Astrocyte (in vitro differentiated cells and primary cell): ENCODE measurements at places on chromosomes 16 and 17. TPM values are rescaled to one million over a fixed set of nuclear protein-coding genes. Genes with fewer than 3 reads are reported as not detected.

DNA sequence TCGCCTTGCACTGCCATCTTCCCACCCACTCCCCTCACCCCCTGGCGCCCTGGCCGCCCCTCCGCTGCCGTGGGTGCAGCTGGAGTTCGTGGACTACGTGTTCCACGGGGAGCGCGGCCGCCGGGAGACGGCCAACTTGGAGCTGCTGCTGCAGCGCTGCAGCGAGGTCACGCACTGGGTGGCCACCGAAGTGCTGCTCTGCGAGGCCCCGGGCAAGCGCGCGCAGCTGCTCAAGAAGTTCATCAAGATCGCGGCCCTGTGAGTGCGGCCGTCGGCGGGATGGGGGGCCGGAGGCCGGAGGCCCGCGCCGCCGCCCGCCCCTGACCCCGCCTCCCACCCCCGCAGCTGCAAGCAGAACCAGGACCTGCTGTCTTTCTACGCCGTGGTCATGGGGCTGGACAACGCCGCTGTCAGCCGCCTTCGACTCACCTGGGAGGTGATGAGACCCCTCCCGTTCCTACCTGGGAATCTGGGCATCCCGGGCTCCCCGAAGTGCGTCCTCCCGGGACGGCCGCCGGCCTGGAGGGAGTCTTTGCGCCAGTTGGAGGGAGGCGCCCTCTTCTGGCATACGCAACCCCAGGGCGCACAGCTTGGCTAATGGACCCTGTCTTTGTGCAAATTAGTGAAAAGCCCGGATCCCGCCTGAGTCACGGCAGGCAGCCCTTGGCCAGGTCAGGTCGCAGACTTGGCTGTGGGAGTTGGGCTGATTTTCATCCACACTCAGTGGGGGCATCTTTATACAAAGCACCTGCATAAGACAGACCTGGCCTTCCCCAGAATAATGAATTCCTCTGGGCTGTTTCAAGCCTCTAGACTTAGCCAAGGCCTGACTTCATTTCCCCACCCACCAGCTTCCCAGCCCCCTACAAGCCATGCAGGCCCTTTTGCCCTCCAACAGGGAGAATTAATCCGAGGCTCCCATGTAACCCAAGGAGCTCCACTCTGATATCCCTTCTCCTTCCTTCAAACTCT lies 14.3 kb downstream of the RAPGEFL1 start:
- DNase-seq, result peak; percentile 70

- no peak for DNase-seq
Observed at GRCh38 chr16:54509456-54509855, 222.9 kb upstream of the IRX3 start.

ACADVL gene
- 354 and 399 TPM in 2 replicates for total RNA-seq

CDT1 gene
- total RNA-seq, result 3.7 and 4.7 TPM in 2 replicates

DNA sequence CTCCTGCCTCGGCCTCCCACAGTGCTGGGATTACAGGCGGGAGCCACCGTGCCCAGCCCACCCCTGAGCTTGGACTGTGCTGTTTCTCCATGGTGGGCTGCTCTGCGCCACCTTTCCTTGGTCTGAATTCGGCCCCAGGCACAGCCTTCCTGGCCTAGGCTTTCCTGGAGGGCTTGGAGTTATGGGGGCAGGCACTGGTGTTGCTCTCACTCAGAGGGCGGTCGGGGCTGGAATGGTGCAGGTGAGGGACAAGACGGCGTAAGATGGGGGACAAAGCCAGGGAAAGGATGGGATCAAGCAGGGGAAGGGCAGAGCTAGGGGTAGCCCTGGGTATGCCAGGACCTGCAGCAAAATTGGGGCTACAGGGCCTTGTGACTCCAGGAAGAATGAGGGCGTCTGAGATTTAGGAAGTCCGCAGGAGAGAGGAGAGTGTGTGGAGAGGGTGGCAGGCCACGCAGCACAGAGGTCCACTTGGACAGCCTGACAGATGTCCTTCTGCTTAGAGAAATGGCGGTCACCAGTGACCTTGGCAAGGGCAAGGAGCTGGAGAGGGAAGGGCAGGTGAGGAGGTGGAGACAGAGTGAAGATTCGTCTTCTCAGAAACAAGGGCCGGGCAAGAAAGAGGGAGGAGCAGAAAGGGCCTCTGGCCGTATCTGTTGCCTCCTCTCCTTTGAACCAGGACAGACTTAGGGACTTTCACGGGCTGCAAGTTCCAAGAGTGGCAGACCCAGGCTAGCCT lies 1.6 kb upstream of the ATP6V0C start:
- no peak for DNase-seq

DNA sequence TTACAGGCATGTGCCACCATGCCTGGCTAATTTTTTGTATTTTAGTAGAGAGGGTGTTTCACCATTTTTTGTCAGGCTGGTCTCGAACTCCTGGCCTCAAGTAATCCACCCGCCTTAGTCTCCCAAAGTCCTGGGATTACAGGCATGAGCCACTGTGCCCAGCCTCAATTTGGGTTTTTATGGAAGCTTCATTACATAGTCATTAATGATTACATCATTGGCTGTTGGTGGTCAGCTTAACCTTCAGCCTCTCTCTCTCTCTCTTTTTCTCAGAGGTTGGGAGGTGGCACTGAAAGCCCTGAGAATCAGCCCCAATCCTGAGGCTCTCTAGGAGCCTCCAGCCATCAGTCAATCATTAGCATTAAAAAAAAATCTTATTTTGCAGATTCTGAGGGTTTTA lies 45.3 kb downstream of the C17orf58 start:
- no peak for DNase-seq

- no peak for DNase-seq
Observed at GRCh38 chr16:81374550-81374949, 59.8 kb downstream of the GAN start.

GRCh38 chr17:21304091-21304490 lies 19.6 kb downstream of the MAP2K3 start:
- no peak for DNase-seq

DNA sequence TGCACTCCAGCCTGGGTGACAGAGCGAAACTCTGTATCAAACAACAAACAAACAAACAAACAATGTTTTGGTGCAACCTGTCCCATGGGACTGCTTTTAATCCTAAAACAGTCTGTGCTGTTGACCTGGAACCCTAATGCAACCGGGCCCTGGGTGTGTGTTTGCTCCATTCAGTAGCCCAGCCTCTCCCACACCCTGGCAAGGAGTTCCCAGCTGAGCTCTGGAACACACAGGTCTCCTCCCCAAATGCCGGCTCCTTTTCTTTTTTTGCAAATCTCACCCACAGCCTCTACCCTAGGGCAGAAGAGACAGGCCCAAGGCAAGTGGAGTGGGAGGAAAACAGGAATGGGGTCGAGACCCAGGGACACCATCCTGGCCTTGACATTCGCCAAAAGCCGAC lies 29.8 kb upstream of the RASD1 start:
- no peak for DNase-seq

DNA sequence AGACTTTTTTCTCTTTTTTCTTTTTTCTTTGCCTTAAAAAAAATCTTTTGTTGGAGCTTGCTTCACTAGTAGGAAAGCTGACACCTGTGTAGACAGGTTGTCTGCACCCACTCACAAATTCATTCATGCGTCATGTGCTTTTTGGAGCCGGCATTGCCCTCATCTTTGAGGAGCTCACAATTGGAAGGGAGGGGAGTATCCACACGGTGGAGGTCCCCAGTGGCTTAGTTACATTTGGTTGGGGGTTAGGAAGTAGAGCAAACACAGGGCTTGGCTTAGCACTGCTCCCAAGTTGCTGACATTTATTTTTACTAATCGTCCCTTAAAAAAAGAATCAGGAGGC lies 18.7 kb upstream of the MEIOB start:
- DNase-seq, result no peak

DNA sequence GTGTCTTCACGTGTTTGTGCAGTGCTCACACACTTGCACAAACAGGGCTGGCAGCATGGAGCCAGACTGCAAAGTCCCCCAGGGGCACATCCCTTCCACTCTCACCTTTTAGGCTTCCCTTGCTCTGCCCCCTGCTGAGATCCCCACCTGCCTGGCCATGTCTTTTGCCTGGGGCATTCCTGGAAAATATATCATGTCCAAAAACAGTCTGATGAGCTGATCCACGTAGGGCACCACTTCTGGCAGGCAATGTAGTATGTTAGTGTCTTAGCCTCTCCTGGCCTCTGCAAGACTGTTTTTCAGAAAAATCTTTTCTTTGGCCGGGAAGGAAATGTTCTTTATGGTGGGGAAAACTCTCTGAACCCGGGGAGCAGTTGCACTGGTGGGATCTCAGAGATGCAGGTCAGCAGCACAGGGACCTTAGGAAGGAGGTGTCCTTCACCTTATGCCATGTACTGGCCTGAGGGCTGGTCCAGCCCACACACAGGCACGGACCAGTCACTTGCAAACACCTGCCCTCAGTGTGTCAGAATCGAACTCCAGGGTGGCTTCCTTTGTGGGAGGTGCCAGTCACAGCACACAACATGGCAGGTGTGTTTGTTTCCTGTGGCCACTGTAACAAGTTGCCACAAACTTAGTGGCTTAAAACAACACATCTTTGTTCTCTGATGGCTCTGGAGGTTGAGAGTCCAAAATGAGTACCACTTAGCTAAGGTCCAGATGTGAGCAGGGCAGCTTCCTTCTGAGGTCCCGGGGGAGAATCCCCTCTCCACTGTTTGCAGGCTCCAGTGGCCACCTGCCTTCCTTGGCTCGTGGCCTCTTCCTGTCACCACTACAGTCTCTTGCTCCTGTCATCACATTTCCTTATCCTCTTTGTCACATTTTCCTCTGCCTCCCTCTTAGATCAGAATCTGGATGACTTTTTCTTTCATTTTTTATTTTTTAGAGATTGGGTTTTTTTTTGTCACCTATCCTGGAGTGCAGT lies 46.6 kb downstream of the MPRIP start:
- DNase-seq, result no peak

GRCh38 chr17:50152736-50153135 lies 2.3 kb upstream of the PPP1R9B start:
- no peak for DNase-seq

TNP2 gene
- not detected in 2 replicates for total RNA-seq

GRCh38 chr16:1991135-1991551 lies 1.4 kb downstream of the SYNGR3 start:
- no peak for DNase-seq

RNF222 gene
- total RNA-seq, result not detected in 2 replicates

- DNase-seq, result peak; percentile 51
Observed at GRCh38 chr17:50269477-50270434, 4.5 kb upstream of the TMEM92 start.

DNA sequence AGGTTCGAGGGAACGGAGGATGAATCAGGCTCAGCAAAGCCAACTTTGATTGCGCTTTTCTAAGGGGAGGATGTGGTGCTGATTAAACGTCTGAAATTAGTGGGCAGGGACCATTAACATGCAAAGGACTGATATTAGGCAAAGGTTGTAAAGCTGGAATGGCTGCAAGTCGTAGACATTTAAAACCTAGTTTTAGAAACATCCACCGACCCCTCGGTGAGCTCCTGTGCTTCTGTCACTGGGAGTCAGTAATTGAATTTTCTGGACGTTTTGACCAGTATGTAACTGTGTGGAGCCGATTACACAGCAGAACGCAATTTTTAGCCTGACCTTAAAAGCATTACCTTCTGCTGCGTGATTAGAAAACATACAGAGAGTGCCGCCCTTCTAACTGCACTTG lies 220.6 kb upstream of the HSBP1 start:
- DNase-seq, result no peak

KRT24 gene
- not detected in 2 replicates for total RNA-seq

GRCh38 chr17:56608944-56609343 lies 15.4 kb downstream of the NOG start:
- DNase-seq, result no peak

DNA sequence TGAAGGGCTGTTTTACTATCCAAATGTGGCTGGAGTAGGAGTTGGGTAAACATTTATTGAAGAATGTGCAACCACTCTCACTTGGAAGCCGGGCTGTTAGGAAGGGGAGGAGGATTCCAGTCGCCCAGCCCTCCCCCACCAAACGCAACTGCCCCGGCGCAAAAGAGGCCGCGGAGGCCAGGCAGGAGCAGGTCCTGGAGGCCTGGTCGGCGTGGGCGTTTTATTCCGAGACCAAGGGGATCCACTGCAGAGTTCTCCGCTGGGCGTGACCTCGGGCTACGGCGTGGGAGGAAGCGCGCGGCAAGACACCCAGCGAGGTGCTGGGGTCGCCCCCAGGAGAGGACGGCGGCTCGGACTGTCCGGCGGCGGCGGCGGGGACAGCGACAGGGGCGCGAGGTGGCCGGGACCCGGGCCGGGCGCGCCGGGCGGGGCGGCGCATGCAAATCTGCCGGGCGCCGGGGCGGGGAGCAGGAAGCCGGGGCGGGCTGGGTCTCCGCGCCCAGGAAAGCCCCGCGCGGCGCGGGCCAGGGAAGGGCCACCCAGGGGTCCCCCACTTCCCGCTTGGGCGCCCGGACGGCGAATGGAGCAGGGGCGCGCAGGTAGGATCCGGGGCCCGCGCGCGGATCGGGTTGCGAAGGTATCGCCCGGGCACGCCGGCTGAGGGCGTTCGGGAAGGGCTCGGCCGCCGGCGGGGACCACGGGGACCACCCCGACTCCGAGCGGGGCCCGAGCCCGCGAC lies at the start of gene IL4R:
Gene IL4R, plus strand, starts transcription at position 553 of the 739 bp plus-strand sequence. CDS start 26,230 bp downstream, outside the sequence.
- peak; percentile 69 for DNase-seq

- DNase-seq, result no peak
Observed at GRCh38 chr17:48014595-48015111, 22.9 kb downstream of the COPZ2 start.

GJD3 gene
- 0.34 and 0.43 TPM in 2 replicates for total RNA-seq

AURKB gene
- 3.7 and 7.6 TPM in 2 replicates for total RNA-seq

DNA sequence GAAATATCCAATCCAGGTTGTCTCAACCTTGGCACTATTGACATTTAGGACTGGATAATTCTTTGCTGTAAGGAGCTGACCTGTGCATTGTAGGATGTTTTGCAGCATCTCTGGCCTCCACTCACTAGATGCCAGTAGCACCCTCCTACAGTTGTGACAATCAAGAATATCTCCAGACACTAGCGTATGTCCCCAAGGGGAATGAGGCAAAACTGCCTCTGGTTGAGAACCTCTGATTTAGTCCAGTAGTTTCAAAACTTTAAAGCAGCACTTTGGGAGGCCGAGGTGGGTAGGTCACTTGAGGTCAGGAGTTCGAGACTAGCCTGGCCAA lies 48.4 kb downstream of the IQCK start:
- no peak for DNase-seq

GRCh38 chr17:8794636-8795035 lies 4.5 kb downstream of the MFSD6L start:
- no peak for DNase-seq

CEP131 gene
- 5.8 and 5.9 TPM in 2 replicates for total RNA-seq

EVI2A gene
- total RNA-seq, result 1.1 TPM in 2 replicates

- no peak for DNase-seq
Observed at GRCh38 chr17:35890774-35891155, 10.6 kb upstream of the CCL5 start.

DNA sequence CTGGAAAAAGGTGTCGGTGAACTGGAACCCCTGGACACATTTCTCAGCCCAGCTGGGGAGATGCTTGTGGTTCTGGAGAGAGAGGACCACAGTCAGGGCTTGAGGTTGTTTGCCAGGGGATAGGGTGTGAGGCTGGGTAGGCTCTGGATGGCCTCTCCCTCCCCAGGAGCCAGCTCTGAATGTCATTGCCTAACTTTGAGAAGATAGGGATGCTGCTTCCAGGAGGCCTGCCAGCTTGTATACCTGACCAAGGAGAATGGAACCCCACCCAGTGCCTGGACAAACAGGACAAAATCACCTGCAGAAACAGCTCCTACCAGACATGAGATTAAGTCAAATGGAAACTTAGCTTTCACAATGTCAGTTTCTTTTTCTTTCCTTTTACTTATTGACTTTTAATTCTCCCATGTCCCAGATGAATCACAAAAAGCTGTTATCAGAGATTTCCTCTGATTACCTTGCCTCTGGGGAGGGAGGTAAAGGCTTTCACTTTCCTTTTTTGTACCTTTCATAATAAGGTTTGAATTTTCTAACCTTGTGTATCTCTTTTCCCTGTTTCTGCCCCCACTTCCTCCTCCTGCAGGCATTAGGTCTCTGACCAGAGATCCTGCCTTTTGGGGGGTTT lies 29.8 kb upstream of the PLLP start:
- no peak for DNase-seq

GOT2 gene
- 100 and 106 TPM in 2 replicates for total RNA-seq
